NCI-H187 treated with DMSO at 0.1 percent for 48 hours (cell line): ENCODE measurements at places on chromosomes 1 and 21.

GRCh38 chr1:172417557-172417956 is 2.9 kb upstream of the C1orf105 start:
- DNase-seq: no peak

DNA sequence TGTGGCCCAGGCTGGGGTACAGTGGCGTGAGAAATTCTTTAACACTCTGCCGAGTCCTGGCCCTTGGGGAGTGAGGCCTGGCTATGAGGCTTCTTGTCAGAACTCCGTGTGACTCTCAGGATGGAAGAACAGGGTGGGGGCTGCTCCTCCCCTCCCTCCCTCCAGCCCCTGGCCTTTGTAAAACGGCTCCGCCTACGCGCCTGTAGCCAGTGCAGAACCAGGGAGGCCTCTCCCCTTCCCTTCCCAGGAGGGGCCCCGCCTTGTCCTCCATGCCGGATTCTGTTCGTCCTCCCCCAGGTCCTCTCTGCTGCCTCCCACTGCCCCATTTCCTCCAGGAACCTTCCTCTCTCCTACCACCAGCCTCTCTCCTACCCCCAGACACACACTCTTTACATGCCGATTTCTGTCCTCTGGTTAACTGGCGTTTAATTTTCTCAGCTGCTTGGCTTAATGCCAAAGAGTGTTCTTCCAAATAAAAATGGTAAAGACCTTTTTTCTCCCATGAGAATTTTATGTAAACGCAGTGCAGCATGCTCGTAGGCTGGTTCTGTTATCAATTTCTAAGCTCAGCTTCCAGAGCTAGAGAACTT is 21.0 kb downstream of the PDE9A start:
- DNase-seq: no peak

DNA sequence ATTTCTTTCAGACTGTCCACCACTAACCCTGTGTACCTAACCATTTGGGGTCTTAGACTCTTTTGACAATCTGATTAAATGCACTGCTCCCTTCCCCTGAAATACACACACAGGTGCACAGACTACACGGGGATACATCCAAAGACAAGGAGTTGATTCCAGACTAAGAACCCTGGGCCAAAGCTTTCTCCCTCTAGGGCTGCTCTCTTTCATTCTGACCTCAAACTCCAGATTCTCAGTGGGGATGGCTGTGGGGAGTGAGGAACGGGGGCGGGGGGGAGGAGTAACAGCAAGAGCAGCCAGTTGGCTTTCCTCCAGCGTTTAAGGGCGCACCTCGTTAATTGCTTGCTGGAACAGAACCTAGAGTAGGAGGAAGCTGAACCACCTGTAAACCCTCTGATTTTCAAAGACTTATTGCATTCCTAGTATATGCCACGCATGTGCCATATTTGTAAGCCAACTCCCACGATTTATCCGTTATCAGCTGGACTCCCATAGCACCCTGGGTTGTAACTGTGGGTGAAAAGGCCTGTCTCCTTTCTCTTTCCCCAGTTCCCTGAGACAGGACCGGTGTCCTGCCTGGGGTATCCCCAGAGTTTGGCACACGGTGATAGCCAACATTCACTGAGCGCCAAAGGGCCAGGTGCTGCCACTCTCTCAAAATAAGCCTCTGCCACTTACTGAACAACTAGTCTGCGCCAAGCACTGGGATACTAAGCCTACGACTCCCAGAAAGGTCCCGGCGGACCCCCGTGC is 920 bp downstream of the MTHFR start:
- no peak for DNase-seq

- DNase-seq: no peak
Measured at GRCh38 chr21:26958788-26959187, 8.1 kb downstream of the ADAMTS5 start.

DNA sequence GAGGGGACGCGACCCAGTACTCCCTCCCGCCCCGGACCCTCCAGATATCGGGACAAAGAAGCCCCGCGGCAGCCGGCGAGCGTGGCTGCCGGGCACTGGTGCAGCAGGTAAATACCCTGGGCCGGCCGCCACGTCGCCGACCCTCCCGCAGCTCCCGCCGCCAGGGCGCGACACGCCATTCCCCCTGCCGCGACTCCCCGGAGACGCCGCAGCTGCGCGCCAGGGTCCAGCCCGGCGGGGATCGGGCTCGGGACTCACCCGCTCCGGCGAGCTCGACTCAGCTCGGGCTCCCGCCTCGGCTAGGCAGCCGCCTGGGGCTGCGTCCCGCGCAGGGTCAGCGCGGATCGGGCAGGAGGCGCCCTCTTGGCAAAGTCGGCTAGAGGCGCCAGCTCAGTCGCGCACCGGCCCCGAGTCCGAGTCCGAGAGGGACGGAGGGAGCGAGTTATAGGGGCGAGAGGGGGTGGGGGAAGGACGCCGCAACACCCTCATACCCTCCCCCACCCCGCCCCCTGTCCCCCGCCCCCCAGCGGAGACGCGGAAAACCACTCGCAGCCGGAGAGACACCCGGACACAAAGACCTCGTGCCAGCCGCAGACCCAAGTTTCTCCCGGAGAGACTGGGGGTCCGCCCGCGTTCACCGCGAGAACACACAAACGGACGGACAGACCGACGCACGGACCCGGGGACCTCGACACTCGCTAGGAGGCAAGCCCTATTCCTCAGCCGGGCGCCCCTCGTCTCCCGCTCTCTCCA is 985 bp downstream of the SYT6 start:
- no peak for DNase-seq

DNA sequence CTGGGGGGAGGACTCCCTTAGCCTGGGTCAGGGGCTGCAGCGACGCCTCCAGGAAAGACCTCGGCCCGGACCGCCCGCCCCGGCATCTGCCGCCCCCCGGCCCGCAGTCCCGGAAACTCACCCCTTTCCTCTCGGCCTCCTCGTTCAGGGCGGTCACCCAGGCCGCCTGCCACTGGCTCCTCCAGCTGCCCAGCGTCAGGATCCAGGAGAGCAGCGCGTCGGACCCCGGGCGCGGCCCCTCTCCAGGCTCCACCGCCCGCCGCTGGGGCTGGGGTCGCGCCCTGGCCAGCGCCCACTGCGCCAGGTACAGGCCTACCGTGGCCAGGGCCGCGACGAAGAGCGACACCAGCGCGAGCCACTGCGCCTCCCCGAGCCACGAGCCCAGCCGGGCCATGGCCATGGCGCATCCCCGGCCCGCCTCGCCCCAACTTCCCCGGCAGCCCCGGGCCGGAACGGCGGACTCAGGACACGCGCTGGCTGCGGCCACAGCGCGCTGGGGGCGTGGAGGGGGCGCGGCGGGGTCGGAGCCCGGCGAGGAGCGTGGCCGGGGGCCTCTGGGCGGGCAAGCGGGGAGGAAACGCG is 478 bp downstream of the C2CD2 start:
- no peak for DNase-seq

- DNase-seq: no peak
Measured at GRCh38 chr1:20153000-20153418, 13.9 kb downstream of the PLA2G2F start.

GRCh38 chr1:183655562-183656075 is 2.5 kb upstream of the APOBEC4 start:
- DNase-seq: peak; percentile 92

GRCh38 chr21:18245464-18245967 is 883 bp downstream of the CHODL start:
- DNase-seq: no peak

GRCh38 chr1:72075425-72075824 is 206.9 kb downstream of the NEGR1 start:
- DNase-seq: no peak

DNA sequence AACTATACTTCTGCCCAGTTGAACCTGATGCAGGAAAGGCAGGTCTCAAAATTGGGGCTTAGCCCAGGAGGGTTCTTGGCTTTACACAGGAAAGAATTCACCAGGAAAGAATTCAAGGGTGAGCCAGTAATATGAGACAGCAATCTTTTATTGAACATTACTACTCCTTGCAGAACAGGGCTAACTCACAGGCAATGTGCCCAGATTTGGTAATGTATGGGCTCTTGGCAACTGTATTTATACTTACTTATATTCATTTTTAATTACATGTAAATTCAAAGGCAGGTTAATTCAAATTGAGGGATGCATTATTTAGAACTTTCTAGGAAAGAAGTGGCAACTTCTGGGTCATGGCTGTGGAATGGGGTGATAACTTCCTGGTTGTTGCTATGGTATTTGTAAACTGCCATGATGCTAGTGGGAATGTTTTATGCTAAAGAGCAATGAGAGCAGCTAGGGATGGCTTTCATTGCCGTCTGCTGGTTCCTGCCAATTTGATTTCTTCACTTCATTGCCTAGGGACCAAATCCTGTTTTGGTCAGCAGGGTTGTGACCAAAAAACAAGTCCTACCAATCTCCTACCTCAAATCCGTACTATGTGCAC is 107.5 kb downstream of the CHRM3 start:
- DNase-seq: no peak

DNA sequence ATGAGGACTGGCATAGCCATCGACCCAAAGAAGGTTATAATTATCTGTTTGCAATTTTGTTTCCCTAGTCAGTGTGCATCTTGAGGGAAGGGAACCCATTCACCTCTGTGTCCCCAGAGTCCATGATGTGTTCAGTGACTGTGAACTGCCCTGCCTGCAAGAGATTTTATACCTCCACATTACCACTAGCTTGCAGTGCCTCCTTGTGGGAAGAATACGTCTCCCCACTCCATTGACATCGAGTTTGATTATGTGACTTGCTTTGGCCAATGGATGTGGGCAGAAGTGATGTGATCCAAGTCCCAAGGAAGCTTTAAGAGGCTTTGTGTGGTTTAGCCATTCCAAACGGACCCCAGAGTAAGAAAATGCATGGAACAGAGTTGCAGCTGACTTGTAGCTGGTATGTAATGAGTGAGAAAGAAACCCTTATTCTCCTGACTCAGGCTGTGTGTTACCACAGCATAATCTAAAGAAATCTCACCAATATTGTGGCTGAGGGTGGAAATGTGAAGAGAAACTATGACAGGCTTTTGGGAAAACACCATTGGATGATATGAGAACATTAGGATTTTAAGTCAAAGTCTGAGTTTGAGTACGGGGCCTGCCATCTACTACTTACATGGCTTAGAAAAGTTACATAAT is 47.8 kb upstream of the NRDC start:
- DNase-seq: no peak

- DNase-seq: no peak
Measured at GRCh38 chr1:32967888-32968568, 3.4 kb upstream of the RNF19B start.

DNA sequence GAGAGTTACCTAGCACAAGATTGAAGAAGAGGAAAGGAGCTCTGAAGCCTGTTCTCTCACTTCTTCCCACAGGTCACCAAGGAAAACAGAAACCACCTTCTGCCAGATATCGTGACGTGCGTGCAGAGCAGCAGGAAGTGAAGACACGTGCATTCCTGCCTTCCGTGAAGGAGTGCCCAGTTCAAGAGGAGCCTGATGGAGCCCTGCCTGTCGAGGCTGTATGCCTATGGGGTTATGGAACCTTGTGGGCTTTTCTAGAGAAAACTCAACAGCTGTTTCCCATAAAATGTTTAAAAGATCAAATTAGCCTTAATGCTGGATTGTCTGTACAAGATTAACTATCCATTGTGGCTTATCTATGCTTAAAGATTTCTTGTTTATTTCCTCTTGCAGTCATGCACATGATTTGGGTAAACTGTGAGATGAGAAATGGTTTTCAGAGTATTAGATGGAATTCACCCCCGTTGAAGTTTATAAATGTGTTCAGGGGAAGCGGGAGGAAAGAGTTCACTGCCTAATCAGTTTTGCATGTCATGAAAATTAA is 27.8 kb downstream of the NTPCR start:
- no peak for DNase-seq

GRCh38 chr1:30877205-30877912 is 31.2 kb downstream of the SDC3 start:
- DNase-seq: no peak

DNA sequence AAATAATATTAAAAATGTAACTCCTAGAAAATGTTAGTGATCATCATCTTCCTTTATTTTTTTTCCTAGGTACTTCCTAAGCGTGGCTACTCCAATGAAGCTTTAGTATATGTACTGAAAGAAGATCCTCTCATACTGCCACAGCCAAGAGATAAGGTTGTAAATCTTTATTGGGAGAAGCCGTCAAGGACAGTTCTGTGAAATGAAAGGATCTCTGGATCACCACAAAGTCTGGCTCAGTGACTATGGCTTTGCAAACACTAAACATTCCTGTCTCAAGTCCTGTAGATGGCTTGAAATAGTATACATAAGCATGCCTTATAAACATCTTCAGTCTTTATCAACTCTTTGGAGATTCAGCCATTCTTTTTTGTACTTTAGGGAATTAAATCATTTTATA is 61.2 kb upstream of the DPH5 start:
- DNase-seq: no peak

- no peak for DNase-seq
Measured at GRCh38 chr1:230392920-230393521, 33.1 kb downstream of the PGBD5 start.

DNA sequence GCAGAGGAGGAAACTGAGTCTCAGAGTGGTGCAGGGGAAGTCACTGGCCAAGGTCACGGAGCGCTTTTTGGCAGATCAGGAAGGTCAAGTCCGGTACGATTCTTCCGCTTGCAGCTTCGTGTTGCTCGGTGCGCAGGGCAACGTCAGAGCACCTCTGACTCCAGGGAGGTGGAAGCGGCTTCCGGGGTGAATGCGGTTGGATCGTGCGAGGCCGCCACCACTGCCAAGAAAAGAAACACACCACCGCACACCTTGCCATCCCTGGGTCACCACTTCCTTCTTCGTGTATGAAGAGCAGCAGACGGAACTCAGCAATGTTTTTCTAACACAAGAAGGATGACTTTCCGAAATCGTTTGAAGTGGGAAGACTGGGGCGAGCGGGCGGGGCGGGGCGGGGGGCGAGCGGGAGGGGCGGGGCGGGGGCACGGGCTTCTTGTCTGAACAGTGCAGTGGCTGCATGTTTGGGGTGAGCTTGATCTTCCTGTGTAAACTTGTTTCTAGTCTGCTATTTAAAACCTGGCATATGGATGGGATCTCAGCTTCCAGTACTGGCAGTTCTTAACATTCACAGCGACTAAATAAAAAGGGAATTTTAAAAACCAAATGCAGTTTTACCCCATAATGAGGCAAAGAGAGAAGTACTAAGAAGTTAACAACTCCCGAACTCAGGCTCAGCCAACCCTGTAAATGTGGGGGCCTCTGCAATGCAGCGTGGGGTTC is 300.0 kb downstream of the RRAGC start:
- no peak for DNase-seq

DNA sequence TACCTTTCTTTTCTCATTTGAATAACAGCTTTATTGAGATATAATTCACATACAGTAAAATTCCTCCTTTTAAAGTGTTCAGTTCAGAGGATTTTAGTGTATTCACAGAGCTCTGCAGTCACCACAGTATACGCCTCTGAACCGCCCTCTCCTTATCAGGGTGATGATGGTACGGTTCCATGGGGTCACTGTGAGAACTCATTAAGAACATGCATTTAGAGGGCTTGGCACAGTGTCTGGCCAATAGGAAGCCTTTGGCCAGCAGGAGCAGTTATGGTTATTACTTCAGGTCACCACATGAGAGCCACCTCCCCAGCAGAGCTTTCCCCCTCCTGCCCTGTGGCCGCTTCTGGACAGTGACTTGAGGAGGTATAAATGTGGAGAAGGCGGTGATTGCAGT is 27.3 kb downstream of the KCNQ4 start:
- no peak for DNase-seq

- DNase-seq: no peak
Measured at GRCh38 chr1:243739335-243740003, 110.6 kb downstream of the AKT3 start.
